ENCODE measurements at places on chromosomes 2 and 18.

- no peak for DNase-seq
These were observed 45.1 kb downstream of the GPD2 start for GRCh38 chr2:156481312-156481711.

- DNase-seq, result no peak
These were observed 50.6 kb upstream of the OSR1 start for GRCh38 chr2:19409046-19409445.

- DNase-seq, result no peak
These were observed 93.0 kb downstream of the ANKRD44 start for GRCh38 chr2:197217541-197217940.

- DNase-seq, result no peak
These were observed 446.7 kb downstream of the SETBP1 start for GRCh38 chr18:45127405-45127804.

- no peak for DNase-seq
These were observed 4.0 kb downstream of the SDC1 start for GRCh38 chr2:20220806-20221554.

- no peak for DNase-seq
These were observed 51.0 kb downstream of the LAMA3 start for GRCh38 chr18:23740105-23740830.

- no peak for DNase-seq
These were observed 112.7 kb upstream of the GAREM1 start for GRCh38 chr18:32583431-32583830.

GRCh38 chr2:15300624-15301573 lies 260.2 kb downstream of the NBAS start:
- DNase-seq, result no peak

DNA sequence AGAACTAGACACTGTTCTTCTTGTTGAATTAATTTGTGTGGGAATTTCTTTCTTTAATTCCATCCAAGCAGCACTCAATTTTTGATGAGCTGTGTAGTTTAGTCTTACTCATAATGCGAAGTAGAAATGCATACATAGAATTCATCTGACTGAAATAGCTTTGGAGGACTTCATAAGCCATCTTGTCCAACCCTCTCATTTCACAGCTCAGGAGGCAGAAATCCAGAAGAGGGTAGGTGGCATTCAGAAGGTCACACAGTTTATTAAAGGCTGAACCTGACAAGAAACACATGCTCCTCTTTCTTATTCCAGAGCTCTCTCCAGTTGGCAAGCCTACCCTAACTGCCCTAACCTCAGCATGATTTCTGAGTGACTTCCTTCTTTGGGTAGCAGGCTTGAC lies 169.2 kb upstream of the NOSTRIN start:
- DNase-seq, result no peak

DNA sequence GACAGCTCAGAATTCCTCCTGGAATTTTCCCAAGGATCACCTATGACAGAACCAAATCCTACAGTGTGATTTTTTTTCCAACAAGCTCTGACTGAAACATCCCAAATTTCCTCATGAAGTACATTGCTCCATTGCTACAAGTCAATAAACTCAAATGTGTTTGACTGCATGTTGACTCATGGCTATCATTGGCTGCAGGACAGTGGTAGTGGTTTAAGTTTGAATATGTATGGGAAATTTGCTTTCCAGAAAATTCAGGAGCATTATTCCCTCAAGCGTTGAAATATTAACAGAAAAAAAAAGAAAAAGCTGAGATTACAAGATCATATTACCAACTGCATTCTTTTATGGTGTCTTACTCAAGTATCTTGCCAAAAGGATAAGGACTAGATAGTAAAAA lies 402.8 kb upstream of the DSEL start:
- no peak for DNase-seq

DNA sequence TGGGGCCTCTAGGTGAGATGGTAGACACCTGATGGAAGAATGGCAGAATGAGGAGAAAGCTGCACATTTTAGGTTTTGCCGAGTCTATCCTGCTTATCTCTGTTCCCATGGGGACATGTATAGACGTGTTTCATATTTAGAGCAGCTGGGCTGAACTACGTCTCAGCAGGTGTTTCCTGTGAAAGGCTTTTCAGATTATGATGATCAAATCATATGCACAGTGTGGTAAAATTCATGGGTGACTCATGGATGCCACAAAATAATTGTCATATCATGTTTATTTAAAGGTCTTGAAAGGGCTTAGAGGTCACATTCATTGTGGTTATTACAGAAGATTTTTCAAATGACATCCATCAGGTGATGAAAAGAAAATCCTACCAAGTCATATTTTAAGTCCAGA lies 90.5 kb downstream of the ICOS start:
- no peak for DNase-seq

DNA sequence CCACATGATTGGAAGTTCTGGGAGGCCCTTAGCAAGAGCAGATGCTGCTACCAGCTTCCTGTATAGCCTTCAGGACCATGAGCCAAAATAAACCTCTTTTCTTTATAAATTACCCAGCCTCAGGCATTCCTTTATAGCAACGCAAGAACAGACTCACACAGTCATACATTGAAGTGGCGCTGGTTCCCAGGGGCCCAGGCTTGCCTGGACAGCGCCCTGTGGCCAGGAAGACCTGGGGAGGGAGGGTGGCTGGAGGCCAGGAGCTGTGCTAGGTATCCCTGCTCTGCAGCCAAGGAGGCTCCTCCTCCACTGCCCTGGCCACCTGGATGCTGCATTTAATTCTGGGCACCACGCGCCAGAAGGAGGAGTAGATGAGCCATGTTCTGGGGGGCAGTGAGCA lies 98.1 kb downstream of the AGAP1 start:
- no peak for DNase-seq

GRCh38 chr18:77133051-77133834 lies 660 bp upstream of the MBP start:
- DNase-seq, result peak; percentile 56

DNA sequence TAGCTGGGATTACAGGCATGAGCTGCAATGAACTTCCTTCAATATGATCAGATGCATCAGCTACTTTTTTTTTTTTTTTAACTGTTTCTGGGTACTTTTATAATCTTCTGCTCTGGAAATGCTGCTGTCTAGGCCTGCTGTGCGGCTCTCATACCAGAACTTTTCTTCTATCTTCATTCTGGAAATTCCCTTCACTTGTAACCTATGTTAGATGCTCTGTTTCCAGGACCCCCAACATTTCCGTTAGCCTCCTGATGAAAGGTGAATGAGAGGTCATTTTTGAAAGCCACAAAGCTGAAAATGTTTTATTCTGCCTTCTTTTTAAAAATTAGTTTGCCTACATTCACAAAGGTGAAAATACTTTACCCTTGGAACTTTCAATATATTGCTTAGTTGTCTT lies 8.6 kb downstream of the AGFG1 start:
- DNase-seq, result no peak

- DNase-seq, result no peak
These were observed 161.3 kb upstream of the HNRNPA3 start for GRCh38 chr2:177051278-177051677.

GRCh38 chr2:28134857-28135256 lies 244.3 kb downstream of the BABAM2 start:
- no peak for DNase-seq

DNA sequence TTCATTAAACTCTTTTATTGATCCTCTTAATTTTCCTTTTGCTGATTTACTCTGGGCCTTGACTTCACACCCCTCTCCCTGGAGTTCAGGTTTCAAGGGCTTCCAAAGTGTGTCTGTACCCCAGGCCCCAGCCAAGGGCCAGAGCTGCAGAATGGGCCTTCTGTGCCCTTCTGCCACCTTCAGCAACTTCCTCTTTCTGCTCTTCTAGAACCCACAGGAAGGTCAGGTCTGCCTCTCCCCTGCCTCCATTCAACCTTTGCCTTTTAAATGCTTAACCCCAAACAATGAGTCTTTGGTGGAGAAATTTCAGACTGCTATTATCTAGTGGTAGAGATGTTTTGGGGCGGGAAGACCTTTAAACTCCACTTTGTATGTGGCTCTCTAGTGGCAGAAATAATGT lies 63.1 kb downstream of the TSN start:
- no peak for DNase-seq

GRCh38 chr2:241771286-241772062 lies 5.1 kb upstream of the GAL3ST2 start:
- DNase-seq, result peak; percentile 68

DNA sequence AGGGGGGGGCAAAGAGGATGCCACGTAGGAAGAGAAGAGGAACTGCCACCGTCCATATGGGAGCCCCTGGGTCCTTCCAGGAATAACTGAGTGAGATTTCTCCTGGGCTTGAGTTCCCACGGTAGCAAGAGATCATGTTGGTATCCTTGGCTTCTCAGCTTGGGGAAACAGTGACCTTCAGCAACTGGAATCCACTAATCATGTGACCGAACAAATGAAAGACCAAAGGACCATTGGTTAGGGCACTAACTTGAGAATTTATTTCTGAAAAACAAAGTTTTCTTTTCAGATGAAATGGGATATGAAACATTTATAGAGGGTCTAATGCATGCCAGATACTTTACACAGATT lies 259.4 kb upstream of the ID2 start:
- no peak for DNase-seq

- DNase-seq, result no peak
These were observed 599.9 kb downstream of the TMEM182 start for GRCh38 chr2:103361712-103362111.
